IPS DF 6.9 (cell line): ENCODE measurements at places on chromosomes 13 and 19.

- no peak for DNase-seq
Observed at GRCh38 chr13:94209117-94209516, 270.4 kb downstream of the DCT start.

- no peak for DNase-seq
Observed at GRCh38 chr13:36142735-36143134, 11.6 kb upstream of the DCLK1 start.

DNA sequence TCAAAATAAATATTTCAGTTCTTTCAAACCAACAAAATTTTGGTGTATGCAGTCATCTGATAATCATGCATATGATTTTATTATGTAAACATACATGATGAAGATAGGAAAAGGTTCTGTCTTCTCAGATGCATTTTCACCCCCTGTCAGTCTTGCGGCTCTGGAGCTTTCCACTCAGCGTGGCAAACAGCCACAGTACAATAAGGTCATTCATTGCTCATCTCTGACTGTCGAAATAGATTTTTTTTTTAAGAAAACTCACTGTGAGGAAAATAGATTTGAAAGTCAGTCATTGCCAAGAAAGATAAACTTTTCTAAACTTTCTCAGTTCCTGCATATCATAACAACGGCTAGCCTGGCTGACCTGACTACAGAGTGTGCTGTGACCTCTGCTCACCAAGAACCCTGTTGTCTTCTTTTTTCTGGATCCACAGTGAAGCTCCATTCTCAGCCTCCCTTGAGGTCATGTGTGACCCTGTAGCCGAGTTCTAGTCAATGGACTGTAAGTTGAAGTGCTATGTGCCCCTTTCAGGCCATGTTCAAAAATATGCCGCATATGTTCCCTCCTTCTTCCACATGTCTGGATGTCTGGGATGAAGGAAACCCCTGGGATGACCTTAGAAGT, 519.6 kb downstream of the KLF5 start:
- DNase-seq, result no peak

DNA sequence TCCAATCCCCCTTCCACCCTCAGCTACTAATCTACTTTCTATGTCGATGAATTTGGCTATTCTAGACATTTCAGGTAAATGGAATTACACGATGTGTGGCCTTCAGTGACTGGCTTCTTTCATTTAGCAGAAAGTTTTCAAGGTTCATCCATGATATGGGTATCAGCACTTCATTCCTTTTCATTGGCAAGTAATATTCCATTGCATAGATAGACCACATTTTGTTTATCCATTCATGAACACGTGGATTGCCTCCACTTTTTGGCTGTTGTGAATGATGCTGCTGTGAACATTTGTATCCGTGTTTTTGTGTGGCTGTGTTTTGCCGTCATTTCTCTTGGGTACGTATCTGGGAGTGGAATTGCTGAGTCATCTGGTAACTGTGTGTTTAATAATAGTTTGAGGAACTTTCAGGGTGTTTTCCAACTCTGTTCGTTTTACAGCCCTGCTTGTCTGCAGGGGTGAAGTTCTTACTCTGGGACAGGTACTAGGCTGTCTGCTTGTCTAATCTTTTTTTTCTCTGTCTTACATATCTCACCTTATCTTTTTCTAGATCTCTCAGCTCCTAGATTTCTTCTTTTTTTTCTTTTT, 32.5 kb downstream of the MARK4 start:
- DNase-seq, result no peak

DNA sequence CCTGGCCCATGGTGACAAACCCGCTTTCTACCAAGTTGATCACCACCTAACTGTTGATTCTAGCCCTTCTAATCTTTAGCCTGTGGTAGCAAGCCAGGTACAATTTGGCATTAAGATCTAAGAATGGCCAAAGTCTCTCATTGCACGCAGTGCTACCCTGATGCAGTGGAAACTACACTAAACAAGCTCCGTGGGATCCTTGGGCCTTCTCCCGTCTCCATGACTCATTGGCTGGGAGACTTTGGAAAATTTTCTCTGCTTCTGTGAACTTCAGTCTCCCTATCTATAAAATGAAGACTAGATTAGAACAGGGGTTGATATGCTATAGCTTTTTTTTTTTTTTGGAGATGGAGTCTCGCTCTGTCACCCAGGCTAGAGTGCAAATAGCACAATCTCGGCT, 223.0 kb downstream of the TSHZ3 start:
- DNase-seq, result no peak

DNA sequence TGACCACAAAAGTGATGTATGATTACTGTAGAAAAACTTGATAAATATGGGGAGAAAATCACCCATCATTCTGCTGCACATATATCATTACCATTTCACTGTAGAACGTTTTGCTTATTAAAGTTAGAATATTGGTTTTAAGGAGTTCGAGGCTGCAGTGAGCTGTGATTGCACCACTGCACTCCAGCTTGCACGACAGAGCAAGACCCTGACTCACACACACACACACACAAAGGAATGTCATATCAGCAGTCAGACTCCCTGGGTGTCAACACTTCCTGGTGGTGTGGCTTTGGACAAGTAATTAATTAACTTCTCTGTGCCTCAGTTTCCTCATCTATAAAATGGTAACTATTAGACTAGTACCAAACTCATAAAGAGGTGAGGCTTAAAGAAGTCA, 11.3 kb upstream of the PNMA8A start:
- no peak for DNase-seq

DNA sequence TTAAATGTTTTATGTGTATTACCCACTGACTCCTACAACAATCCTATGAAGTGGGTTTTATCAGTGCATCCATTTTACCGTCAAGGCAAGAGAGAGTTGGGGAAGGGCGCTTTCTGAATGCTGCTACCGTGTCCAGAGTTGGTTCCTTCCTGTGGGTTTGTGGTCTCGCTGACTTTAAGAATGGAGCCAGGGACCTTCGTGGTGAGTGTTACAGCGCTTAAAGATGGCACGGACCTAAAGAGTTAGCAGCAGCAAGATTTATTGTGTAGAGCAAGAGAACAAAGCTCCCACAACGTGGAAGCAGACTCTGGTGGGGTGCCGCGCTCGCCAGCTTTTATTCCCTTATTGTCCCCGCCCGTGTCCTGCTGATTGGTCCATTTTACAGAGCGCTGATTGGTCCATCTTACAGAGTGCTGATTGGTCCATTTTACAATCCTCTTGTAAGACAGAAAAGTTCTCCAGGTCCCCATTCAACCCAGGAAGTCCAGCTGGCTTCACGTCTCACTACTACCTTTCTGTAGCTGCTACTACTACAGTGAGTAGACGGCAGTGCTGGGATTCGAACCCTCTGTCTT, 6.1 kb downstream of the OSCAR start:
- no peak for DNase-seq

DNA sequence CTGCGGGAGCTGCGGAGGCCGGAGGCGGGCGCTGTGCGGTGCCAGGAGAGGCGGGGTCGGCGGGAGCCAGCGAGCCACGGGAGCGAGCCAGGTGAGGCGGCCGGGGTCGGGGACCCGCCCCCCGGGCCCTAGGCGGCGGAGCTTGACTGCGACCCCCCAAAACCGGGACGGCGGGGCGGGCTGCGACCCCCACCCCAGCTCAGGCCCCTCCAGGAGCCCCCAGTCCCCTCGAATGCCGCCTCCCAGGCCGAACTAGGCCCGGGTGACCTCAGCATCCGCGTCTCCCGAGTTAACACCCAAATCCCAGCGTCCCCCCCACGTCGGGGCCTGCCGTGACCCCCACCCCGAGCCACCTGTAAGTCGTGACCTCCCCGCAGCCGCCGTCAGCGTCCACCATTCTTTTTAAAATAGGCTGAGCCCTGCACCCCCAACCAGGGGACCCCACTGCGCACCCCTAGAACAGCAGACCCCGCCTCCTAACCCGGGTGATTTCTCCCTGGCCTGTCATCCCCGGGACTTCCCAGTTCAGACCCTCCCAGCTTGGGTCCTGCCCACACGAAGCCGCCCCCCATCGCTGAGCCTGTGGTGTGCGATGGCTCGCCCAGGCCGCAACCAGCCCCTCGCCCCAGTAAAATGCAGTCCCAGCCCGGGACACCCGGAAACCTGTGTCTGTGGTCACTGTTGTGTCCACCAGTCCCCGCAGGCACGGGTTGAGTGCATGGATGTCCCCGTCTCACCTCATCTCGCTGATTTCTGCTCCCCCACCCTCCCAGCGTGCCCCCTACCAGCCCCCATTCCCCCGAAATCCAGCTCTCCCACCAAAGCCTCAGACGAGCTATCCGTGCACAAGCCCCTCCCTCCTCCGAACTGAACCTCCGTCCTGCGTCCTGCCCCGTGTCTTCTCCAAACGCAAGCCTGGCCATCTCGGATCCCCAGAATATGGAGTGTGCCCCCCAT, 551 bp downstream of the FZR1 start:
- no peak for DNase-seq

GRCh38 chr19:34508540-34508939, 27.0 kb downstream of the WTIP start:
- no peak for DNase-seq

DNA sequence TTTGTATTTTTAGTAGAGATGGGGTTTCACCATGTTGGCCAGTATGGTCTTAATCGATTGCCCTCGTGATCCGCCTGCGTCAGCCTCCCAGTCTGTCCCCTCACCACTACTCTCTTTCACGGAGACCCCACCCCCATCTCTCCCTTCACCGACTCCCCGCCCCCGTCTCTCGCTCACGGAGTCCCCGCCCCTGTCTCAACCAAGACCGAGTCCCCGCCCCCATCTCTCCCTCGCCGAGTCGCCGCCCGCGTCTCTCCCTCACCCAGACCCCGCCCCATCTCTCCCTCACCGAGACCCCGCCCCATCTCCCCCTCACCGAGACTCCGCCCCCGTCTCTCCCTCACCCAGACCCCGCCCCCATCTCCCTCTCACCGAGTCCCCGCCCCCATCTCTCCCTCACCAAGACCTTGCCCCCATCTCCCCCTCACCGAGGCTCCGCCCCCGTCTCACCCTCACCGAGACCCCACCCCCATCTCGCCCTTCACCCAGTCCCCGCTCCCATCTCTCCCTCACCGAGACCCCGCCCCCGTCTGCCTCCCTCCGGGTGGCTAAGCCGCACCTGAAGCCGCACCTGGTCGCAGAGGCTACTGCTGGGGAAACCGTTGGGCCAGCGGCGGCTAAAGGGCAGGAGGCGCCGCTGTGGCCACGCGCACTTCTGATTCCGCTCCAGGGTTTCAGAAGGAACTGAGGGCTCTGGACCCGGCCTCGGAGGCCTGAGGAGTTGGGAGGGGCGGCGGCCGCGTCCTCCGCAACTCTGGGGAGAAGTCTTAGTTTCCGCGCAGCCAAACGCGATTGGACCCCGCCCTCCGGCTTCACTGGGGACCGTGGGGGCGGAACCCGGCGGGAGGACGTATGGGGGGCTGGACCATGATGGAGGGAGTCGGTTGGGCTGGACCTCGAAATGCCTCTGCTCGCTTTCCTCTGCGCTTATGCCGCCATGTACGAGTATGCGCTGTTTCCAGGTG, 17.1 kb upstream of the ZNF846 start:
- DNase-seq, result no peak

DNA sequence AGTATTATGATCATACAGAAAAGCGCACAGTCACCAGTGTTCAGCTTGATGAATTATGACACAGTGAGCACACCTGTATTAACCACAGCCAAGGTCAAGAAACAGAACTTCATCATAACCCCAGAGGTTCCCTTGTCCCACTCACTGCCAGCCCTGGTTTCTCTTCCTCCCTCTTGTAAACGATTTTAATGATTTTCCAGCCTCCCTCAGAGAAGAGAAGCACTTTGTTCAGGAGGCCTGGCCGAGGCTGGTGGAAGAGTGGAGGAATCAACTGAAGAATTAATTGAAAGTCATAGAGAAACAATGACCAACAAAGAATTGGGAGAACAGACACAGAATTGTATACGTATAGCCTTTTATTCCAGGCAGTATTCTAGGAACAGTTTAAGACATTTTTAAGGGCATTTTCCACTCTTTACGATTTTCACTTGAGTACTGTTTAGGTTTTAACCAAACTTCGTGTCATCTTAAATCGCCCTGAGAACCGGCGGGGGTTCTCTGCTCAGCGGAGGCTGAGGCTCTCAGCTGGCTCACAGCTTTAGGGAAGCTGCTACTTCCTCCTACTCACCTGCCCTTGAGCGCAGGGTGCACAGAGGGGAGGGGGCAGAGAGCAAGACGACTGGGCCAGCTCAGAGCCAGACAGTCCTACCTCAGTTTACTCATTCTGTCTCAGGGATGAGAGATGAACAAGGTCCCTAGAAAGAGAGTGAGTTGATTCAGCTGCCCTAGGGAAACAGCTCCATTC, 108.6 kb downstream of the AKAP11 start:
- no peak for DNase-seq

- DNase-seq, result no peak
Observed at GRCh38 chr19:2255982-2256685, at the start of gene JSRP1. Gene JSRP1 (minus strand): TSS chr19:2256417. CDS start chr19:2255314, 1,103 bp downstream.

GRCh38 chr13:50592412-50593155, 250.9 kb downstream of the DLEU7 start:
- DNase-seq, result no peak

GRCh38 chr13:105343134-105343806, 1192.2 kb downstream of the EFNB2 start:
- no peak for DNase-seq

DNA sequence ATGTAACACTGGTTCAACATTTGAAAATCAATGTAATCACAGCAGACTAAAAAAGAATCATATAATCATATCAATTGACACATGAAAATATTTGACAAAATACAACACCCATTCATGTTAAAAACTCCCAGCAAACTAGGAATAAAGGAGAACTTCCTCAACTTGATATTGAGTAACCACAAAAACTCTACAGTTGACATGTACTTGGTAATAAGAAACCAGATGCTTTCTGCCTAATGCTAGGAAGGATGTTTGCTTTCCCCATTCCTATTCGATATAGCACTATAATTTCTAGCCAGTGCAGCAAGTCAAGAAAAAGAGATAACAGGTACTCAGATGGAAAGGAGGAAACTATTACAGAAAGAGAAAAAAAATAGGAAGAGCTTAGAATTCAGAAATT, 26.9 kb downstream of the UFM1 start:
- no peak for DNase-seq

DNA sequence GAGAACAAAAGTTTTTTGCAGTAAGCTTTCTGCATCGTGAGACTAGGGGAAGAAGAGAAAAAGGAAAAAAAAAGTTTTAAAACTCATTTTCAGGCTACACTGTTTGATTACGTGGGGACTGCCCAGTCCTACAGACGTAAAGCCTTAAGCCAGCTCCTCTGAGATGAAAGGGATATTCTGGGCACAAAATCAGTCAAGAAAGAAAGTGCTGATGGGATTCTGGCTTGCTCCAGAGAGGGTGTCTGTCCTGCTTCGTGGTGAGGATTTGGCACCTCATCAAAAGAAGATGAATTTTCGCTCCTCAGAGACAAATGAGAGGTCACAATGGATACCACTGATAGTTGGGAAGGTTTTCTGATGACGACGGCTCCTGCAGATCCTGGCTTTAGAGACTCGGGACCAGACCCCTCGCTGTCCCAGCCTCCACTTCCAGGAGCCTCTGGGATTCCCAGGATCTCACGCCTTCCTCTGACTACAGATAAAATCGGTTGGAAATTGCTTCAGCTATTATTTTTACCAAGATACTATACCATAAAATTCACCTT, 9.7 kb downstream of the TEX29 start:
- DNase-seq, result no peak

DNA sequence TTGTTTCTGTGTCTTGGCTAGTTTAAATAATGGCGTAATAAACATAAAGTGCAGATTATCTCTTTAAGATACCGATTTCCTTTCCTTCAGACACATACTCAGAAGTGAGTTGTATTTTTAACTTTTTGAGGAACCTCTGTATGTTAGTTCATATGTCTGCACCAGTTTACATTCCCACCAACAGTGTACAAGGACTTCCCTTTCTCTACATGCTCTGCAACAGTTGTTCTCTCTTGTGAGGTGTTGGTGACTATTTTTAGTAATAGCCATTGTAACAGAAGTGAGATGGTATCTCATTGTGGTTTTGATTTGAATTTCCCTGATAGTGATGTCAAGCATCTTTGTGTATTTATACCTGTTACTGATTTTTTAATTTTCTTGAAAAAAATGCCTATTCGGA, 418.6 kb downstream of the UQCRFS1 start:
- no peak for DNase-seq
